ENCODE measurements at places on chromosomes 12 and 14.

DNA sequence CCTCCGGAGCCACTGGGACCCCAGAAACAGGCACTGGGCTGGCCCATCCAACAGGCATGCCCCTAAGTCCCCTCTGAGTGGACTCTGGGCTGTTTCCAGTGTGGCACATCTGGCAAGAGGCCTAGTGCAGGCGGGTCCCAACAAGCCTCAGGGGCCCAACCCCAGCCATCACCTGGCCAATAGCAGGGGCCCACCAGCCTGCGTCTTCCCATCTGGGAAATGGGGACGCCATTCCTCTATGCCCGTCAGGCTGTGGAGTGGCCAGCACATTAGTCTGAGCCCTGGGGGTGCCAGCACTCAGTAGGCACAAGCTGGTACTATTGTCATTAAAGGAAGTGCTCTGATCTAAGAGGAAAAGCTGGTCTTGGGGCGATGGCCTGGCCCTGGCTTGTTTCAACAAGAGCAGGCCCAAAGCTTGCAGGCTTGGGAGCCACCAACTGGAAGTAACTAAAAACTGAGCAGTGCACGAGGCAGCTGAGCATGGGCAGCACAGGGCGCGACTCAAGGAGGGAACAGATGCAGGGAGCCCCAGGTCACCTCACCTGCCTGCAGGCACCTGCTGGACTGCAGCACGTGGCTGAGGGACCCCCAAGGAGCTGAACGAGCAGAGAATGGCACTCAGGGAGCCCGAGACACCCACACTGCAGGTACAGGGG, 8.4 kb downstream of the DEGS2 start:
- DNase-seq, result no peak

GRCh38 chr12:96198965-96199364, 4.8 kb downstream of the ELK3 start:
- no peak for DNase-seq

DNA sequence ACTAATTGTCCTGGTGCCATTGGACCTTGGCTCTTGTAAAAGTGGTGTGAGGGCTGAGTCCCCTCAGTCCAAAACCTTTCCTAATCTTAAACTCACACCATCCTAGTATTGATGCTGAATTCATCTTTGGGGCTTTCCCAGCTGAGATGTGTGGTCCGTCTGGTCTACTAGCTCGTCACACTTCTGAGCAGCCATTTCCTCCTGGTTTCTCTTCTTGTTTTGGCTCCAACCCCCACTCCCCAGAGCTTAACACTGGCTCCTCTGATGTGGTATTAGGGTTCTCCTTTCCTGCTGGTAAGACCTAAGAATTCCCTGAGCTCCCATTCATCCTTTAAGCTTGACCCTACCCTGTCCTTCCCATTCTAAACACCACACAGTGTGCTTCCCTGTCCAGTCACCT, 900.6 kb downstream of the VRK1 start:
- no peak for DNase-seq

- DNase-seq, result no peak
Observed at GRCh38 chr14:93120517-93120916, 4.8 kb upstream of the ITPK1 start.

GRCh38 chr12:1605129-1606020, 11.0 kb upstream of the FBXL14 start:
- peak; percentile 87 for DNase-seq

DNA sequence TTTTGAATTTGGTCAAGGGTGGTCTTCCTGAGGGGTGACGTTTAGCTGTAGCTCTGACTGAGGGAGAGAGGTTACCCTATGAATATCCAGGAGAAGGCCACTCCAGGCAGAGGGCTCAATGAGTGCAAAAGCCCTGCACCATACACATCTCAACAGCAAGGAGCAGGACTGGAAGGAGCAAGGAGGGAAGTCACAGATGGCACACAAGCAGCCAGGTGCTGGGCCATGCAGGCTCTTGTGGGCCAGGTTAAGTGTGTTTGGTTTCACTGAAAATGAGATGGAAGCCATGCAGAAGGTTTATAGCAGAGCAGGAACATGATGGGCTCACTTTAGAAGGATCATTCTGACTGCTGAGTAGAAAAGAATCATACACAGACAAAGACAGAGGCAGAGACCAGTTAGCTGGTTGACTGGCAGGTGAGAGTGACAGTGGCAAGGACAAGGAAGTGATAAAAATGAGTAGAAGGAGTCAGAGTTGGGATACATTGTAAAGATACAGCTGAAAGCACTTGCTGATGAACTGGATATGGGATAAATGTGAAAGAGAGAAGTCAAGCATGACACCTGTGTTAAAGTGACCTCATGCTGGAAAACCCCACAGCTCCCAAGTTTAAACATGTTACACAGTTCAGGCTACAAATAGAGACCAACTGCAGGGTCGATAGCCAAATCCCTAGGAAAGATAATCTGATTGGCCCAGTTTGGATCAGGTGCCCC, 81.2 kb downstream of the PRKD1 start:
- DNase-seq, result no peak

GRCh38 chr12:18861287-18861858, 123.5 kb downstream of the CAPZA3 start:
- DNase-seq, result peak; percentile 22
